Fibroblast of skin of right quadriceps (primary cell): ENCODE measurements at places on chromosomes 5 and 9.
A peak's percentile ranks its signal among the peaks of the same experiment; 100 is the strongest.

DNA sequence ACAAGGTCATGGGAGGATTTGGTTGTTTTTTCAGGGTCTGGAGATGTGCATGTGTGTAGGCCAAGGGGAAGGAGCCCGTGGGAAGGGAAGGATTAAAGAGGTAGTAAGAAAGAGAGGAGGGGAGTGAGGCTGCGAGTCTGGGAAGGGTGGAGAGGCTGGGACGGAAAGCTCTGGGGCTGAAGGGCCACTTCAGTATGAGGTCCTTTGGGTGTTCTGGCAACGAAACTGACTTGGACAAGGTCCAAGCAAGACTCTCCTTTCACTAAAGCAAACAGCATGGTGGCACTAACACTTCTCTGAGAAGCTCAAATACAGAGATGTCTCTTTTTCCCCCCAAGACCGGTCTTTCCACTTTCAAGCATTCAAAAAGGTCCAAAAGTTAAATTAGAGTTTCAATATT, 394.5 kb downstream of the ARHGEF28 start:
- DNase-seq, result no peak

DNA sequence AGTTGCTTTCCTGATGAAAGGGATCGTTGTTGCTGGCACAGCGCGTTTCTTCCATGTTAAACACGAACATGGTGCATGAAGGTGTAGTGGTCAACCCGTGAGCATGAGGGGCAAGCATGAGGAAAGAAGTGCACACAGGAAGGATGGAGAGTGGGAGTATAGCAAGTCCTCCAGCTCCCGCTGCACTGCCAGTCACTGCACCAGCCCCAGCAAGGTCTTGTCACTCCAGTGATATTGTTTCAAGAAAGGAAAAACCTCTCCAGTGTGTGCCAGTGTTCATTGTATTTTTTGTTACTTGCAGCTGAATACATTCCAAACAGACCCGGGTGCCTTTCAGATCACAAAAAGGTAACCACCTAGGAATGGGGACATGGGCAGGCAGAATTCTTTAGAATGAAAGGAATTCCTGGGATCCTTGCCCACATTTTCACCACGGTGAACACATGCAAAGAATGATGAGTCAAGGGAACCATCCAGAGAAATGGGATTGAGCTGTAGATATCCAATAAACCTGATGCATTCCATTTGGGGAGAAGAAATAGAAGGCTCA, 186.3 kb downstream of the AOPEP start:
- DNase-seq, result peak; percentile 95

- DNase-seq, result peak; percentile 47
Observed at GRCh38 chr9:87198716-87199115, 251.4 kb upstream of the GAS1 start.

DNA sequence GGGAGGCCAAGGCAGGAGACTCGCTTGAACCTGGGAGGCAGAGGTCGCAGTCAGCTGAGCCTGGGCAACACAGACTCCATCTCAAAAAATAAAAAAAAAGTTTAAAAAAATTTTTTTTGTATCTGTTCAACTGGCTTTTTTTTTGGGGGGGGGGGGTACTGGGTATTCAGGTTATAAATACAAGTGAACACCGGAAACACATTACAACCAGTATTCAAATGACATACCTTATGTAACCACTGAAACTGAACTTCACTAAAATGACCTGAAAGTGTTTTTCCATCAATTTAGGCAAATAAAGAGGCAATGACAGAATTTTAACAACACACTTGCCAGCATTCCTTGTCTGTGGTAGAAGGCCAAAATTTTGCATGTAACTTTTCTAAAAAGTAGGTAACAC, 33.5 kb downstream of the STRBP start:
- no peak for DNase-seq

GRCh38 chr9:37243588-37244345, 123.4 kb downstream of the ZCCHC7 start:
- DNase-seq, result no peak

DNA sequence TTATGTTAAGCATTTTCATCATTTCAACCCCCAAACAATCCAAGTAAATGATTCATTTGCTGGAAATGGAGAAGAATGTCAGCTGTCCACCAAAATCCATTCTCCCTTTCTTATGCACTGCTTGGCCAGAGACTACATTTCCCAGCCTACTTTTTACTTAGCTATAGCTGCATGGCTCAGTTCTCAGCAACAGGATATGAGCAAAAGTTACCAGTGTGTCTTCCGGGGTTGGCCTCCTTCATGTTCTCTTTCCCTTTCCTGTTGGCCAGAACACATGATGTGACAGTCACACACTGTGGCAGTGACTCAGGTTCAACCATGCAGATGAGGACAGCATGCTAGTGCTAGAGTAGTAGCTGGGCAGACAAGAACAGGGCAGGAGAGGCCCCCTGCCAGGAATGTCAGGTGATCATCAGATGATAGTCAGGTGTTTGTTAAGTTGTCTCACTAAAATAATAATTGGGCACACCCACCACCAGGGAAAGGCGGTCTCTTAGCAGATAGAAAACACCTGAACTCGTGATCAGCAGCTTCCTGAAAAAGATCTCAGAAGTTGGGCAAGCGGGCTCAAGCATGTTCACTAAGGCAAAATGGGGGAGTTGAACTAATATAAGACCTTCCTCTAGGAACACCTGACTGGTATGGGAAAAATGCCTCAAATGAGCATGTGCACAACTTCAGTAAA, 12.2 kb downstream of the GPR150 start:
- peak; percentile 58 for DNase-seq

DNA sequence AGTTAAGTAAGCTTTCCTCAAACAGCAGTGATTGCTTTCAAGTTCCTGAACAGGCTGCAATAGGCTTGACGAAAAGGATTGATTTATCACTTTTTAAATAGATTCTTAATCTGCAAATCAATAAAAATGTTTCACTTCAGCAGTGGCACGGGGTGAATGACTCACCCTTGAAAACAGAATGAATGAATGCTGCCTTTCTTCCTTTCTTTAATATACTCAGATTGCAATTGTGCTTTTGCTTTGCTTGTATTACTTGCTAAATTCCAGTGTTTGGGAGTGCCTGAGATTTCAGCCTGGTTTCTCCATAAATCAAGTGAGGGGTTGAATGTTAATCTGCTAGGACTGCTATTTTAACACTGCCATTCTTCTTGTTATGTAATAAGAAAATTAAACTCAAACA, 1293.8 kb downstream of the PTPRD start:
- DNase-seq, result no peak

GRCh38 chr9:122036988-122037387, 56.1 kb downstream of the TTLL11 start:
- peak; percentile 80 for DNase-seq

DNA sequence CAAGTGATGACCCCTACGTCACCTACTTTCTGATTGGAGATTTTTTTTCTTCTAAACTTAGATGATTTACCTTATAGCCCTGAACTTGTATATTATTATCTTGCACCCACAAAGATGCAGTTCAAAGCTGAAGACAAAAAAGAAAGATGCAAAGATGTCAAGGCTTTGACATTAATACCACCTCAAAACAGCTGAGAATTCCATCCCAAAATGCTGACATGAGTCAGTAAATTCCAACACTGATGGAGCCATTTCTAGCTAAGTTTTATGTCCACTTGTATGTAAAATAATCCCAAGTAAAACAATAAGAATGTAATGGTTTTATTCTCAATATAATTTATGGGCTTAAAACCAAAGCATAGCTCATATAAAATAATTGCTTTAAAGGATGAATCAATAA, 91.5 kb upstream of the CDH9 start:
- peak; percentile 16 for DNase-seq
